ENCODE measurements at places on chromosomes 1 and 21.

DNA sequence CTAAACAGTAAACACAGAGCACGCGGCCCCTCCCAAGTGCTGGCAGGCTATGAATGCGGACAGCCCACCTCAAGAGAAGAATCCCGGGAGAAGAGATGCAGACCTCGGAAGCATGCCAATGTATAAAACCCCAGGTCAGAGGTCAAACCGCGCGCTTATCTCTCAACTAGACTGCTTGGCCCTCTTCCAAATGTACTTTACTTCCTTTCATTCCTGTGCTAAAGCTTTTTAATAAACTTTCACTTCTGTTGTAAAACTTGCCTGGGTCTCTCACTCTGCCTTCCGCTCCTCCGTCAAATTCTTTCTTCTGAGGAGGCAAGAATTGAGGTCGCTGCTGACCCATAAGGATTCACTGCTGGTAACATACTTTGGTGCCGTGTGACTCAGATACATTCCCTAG, 216.0 kb downstream of the S1PR1 start:
- no peak for DNase-seq

- peak; percentile 34 for DNase-seq
Observed at GRCh38 chr1:84060781-84061180, 61.8 kb upstream of the TTLL7 start.

DNA sequence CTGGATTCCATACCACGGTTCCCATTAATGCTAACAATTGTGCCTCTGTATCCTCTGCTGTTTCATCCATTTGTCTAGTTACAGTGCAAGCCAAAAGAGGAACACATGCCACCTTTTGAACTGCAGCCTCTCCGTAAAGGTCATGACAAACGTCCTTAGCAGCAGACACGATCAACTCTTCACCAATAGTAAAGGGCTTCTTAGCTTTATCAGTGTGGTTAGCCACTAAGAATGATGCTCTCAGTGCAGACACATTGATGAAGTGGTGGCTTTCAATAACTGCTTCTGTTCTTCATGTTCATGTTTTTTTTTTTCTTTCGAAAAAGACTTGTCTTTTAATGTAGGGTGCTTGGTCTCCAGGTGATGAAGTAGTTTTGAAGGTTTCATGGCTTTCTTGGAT, 14.3 kb downstream of the XPR1 start:
- DNase-seq, result no peak

- DNase-seq, result no peak
Observed at GRCh38 chr1:161111527-161111926, 6.3 kb downstream of the PFDN2 start.

DNA sequence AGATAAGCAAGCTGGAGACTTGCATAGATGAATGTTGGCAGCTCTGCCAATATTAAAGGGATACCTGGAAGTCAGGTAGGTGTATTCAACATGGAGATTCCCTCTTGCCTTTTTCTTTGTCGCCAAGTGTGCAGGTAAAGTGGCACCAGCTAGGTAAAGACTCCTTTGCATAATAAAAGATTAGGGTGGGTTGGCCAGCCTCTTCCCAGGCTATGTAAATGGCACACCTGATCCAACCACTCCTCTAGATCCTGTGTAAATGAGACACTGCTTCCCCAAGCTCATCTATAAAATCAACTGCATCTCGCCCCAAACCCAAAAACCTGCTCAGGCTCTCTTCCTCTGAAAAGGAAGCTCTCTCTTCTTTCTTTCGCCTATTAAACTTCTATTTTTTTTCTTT, 100.8 kb upstream of the DSCAM start:
- DNase-seq, result no peak

GRCh38 chr1:3064901-3065300, 4.1 kb upstream of the PRDM16 start:
- DNase-seq, result no peak

DNA sequence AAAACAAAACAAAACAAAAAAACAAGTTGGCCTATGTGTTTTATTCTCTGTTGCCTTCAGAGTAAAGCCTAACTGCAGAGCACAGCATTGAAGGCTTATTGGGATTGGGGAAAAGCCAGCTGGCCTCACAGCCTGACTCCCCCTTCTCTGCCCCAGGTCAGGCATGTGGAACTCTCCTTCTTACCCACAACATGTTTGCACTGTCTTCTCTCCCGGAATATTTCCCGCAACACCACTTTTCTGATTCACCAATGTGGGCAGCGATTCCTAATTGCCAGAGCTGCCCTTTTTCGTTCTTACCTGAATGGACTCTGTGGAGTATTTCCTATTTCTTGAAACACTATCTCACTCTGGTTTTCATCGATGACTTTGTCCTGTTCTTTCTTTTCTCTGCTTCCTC, 2.8 kb upstream of the TARBP1 start:
- DNase-seq, result no peak

DNA sequence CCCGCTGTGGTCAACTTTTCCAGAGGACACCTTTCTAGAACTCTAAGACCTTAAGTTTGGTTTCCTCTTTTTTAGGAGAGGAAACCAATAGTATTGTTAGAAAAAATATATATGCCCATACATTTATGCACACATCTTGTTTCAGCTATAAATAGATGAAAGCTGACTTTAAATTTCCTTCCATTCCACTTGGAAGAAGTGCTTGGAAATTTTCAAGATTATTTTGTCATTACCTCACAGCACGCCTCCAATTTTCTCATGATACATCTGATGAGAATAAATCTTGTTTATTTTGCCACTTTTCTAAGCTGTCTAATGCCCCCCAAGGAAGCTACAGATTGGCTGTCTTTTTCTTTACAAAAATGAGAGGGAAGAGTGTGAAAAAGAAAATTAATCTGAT, 65.8 kb downstream of the NIBAN1 start:
- no peak for DNase-seq

GRCh38 chr1:174884038-174884437, 115.7 kb upstream of the CACYBP start:
- no peak for DNase-seq

- DNase-seq, result no peak
Observed at GRCh38 chr1:188249811-188250210, 1421.1 kb downstream of the PLA2G4A start.

GRCh38 chr1:8318436-8318835, 522 bp downstream of the SLC45A1 start:
- DNase-seq, result no peak

- no peak for DNase-seq
Observed at GRCh38 chr1:209840611-209841010, 12.8 kb downstream of the UTP25 start.

DNA sequence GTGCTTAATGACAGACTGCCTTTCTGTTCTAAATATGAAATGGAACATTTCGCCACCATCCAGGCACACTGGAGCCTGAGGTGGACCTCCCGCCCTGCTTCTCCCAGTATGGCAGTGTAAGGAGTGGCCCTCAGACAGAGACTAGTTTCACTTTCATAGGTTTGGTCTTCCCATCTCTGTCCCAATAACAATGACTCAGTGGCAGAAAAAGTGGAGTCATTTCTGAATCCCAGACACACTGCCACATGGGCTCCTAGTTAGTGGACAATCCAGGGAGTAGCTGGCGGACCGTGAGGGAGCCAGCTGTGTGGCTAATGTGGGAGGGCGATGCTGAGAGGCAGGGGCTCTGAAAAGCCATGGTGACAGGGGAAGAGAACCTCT, 95.6 kb upstream of the TSPAN2 start:
- DNase-seq, result no peak

Measured in NCI-H345 (cell line).